ENCODE measurements at places on chromosomes 3 and 15. TPM values are rescaled to one million over a fixed set of nuclear protein-coding genes. Genes with fewer than 3 reads are reported as not detected.
A peak's percentile ranks its signal among the peaks of the same experiment; 100 is the strongest.

CD47 gene
- polyA plus RNA-seq: 29.1 TPM

DNA sequence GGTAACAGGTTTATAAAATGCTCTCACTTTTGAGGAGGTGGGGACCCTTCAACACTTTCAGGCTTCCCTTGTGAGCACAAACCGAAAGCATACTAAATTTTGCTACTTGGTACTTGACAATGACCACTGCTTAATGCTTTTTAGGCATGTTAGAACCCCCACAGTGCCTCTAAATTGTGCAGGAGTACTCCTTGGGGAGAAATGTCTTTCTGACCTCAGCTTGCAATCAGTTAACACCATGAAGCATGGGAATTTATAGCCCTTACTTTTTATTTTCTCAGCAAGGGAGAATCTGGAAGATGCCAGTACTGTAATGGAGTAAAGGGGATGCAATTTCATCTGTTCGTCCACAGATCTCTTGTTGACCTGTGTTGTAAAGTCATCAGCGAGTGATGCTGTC, 308.9 kb upstream of the TBC1D5 start:
- H3K36me3 ChIP-seq: no peaks in the 10 kb centered on the region
- H3K4me1 ChIP-seq: no peaks in the 10 kb centered on the region
- no peak for DNase-seq
- H3K27me3 ChIP-seq: no peaks in the 10 kb centered on the region

- peaks cover 23% of the 10 kb centered on the region for H3K4me1 ChIP-seq
- H3K27ac ChIP-seq: no peak overlapping the region
- no peaks in the 10 kb centered on the region for H3K27me3 ChIP-seq
- H3K4me3 ChIP-seq: no peak overlapping the region
Measured at GRCh38 chr15:58608129-58608590, 141.3 kb downstream of the ADAM10 start.

GRCh38 chr15:89539027-89539426, 36.2 kb upstream of the TICRR start:
- no peak overlapping the region for H3K27ac ChIP-seq
- no peaks in the 10 kb centered on the region for H3K4me1 ChIP-seq

- no peaks in the 10 kb centered on the region for H3K4me1 ChIP-seq
- no peaks in the 10 kb centered on the region for H3K27me3 ChIP-seq
- H3K4me3 ChIP-seq: no peak overlapping the region
- no peak overlapping the region for H3K27ac ChIP-seq
- DNase-seq: peak; percentile 26
Measured at GRCh38 chr3:87771337-87772192, 287.2 kb downstream of the CGGBP1 start.

All from small intestine (tissue), 16 donors.